ENCODE measurements at places on chromosomes 3 and 15.

DNA sequence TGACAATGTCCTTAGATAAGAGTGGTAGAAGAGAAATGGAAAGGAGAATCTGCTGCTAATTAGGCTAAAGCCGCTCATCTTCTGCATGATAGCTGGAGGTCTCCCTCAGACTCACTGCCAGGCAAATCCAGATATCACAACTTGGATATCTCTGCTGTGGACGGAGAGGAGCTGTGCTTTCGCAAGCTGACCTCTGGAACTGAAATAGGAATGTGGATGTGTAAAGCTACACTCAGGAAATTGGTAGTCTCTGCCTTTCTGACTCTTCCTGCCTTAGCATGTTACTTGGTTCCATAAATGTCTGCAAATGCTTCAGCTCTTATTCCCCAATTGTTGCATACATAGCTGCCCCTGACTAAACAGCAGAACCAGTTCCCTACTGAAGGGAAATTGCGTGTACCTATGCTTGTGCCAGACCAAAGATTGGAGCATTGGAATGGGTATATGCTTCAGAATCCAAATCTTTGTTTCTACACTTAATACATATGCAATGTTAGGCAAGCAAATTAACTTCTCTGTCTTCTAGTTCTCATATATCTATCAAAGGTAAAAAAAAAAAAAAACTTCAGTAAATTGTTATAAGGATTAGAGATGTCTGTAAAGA is 74.7 kb upstream of the ROBO2 start:
- no peak for DNase-seq

- DNase-seq, result no peak
Observed at GRCh38 chr15:62684123-62684808, 358.3 kb upstream of the TPM1 start.

DNA sequence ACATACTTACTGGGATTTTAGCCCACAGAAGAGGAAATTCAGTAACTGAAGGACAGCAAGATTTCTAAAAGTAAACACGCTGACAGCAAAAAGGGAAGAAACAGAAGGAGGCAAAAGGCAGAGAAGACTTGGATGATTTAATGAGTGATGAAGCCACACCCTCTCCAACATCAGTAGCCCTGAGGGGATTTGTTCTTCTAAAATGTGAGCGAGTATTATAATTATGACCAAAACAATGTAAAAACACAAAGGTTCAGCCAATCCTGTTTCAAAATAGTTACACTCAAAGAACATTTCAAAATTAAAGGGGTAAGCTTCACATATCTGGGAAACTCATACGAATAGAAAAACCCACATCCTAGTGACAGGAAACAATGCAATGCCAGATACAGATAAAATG is 25.0 kb downstream of the MCCC1 start:
- no peak for DNase-seq

- DNase-seq, result no peak
Observed at GRCh38 chr15:95825671-95826411, 504.7 kb upstream of the NR2F2 start.

DNA sequence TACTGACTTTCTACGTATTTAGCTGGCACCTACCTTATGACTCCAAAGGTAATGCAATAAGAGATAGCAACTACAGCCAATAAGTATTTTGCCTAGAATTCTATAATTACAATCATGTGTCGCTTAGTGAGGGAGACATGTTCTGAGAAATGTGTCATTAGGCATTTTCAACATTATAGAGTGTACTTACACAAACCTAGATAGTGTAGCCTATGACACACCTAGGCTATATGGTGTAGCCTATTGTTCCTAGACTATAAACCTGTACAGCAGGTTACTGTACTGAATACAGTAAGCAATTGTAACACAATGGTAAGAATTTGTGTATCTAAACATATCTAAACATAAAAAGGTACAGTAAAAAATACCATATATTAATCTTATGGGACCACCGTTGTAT is 363.4 kb upstream of the DPH6 start:
- no peak for DNase-seq
